ENCODE measurements at places on chromosomes 2 and 18.

DNA sequence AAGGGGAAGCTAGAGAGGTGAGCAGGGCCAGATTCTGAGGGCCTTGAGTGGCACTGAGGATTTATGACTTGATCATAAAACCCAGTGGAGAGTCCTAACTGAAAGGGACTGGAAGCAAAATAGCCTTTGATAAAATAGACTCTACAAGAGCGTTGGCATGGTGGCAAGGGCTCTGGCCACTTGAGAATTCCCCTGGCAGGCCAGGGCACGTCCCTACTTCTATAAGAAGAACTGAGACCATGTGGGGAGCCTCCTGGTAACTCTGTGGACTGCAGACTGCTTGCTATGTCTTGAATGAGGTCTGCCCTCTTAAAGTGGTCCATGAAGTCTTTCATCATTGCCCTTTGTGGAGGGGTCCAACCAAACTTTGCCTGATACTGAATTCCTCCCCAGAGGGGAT is 324.8 kb downstream of the ALK start:
- no peak for DNase-seq

DNA sequence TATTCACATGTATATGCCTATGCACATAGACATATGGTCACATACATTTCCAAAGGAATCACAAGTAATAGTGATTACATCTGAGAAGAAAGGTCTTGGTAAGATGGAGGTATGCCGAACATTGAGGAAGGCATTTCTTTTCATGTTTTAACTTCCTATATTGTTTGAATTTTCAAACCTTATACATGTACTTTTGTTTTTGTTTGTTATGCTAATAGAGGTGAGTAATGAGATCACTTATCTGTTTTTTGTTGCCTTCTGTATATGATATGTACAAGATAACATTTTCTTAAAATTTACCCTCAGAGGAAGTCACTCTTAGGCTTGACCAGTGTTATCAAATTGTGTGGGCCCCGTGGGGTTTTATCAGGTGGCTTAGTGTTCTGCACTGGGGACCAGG is 166.5 kb upstream of the OTX1 start:
- DNase-seq = no peak

DNA sequence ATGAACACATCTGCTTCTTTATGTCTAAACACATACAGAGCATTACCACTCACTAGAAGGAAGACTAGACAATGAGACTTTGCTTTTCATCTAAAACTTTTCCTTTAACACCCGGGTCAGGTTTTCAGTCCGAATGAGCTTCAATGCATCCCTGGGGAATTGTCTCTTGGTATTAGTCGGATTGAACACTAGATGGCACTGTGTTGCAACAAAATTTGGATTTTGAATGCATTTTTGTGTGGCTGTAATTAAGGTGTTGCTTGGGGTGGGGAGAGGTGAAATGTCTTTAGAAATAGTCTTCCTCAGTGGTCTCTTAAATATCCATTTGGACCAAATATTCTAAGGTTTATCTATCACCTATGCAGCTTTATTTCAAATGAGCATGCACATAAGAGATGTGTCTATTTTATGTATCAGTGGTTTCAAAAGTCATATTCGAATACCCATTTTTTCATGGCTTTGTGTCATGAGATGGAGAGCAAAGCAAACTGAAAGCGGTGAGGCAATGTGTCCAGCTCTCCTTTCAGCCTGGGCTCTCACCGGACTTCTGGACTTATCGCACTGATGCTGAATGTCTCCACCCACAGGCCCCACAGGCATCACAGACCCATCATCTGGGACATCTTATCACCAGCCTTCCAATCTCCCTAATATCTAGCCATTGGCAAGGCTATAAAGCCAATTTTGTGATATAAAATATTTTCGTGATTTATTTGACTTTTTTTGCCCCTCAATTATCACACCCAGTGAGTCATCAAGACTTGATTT is 510.3 kb downstream of the RNF144A start:
- no peak for DNase-seq

DNA sequence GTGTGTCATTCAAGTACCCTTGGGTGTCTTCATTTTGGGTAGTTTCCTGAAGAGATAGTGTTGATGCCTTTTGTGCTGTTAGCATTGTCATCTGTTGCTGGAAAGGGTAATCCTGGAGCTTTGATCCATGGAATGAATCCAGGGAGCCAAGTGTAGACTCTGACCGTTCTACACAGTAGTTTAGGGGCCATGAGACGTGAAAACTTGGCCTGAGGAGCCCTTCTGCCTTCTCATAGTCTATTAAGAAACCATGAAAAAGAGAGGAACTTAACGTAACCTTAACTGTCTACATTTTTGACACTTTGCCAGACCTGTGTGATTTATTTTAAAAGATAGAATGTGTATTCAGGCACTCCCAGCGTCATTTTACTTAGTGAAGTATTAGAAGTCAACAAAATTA is 194.0 kb downstream of the BABAM2 start:
- no peak for DNase-seq

GRCh38 chr18:8801263-8801901 is 96.0 kb downstream of the MTCL1 start:
- DNase-seq = no peak

- no peak for DNase-seq
Measured at GRCh38 chr2:189171956-189172609, 7.5 kb downstream of the COL5A2 start.

- no peak for DNase-seq
Measured at GRCh38 chr2:159916511-159916910, 118.5 kb upstream of the CD302 start.

GRCh38 chr2:12434630-12435098 is 282.1 kb upstream of the TRIB2 start:
- no peak for DNase-seq

DNA sequence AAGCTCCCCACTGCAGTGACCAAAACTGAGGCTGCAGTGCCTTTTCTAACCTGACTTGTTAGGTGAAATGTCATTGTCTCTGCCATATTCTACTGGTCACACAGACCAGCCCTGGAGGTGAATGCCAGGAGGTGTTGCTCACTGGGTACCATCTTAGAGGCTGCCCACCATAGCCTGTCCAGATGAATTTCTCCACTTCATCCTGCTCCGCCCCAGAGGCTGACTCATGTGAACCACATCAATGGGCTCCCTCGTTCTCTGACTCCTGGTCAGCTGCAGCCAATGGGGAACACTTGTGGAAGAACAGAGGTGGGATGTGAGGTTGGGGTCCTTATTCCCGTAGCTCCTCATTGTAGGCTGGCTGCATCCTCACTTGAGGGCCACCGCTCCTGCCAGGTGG is 3.4 kb upstream of the NARS1 start:
- no peak for DNase-seq

DNA sequence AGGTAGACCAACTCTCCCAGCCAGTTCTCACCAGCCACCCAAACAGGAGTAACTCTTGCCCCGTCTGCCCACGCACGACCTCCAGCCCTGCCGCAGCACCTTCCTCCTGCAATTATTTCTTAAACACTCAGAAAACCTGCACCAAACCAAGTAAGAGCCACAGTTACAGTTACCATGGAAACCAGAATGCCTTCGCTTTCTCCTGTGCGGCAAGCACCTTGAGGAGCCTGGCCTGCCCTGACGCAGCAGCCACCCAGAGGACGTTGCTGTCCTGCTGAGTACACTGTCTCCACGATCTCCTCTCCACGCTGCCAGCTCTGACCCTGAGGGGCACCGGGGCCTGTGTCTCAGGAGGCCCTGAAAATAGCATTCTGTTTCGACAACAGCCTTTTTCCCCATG is 94.3 kb upstream of the SMIM21 start:
- no peak for DNase-seq

DNA sequence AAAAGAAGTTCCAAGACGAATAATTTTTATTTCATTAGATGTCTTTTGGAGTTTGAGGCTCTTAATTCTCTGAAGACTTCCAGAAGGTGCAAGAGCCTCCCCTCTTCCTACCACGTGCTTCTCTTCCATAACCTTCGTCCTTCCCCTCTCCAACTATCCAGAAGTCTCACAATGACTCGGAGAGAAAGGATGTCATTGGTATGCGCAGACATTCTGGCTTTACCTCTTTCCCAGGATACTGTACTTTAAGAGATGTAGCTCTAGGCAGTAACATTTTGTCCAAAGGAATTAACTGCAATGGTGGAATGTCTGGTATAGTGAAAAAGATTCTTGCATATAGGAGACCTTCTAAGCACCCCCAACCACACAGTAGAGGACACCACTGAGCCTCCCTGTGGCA is 249.0 kb upstream of the OSR1 start:
- DNase-seq = no peak

DNA sequence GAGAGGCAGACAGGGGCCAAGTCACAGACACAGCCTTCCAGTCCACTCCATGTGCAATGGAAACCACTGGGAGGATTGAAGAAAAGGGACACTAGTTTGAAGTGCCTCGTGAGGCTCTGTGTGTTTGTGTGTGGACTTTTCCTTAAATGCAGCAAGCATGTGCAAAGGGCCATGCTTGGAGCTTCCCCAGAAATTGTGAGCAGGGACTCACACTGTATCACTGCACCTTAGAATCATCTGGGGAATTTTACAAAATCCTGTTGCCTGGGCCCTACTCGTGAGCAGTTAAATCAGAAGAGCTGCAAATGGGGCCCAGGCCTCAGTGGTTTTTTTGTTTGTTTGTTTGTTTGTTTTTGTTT is 137.8 kb downstream of the TRIM43 start:
- DNase-seq = no peak

GRCh38 chr18:28365411-28365831 is 188.5 kb upstream of the CDH2 start:
- DNase-seq = no peak

DNA sequence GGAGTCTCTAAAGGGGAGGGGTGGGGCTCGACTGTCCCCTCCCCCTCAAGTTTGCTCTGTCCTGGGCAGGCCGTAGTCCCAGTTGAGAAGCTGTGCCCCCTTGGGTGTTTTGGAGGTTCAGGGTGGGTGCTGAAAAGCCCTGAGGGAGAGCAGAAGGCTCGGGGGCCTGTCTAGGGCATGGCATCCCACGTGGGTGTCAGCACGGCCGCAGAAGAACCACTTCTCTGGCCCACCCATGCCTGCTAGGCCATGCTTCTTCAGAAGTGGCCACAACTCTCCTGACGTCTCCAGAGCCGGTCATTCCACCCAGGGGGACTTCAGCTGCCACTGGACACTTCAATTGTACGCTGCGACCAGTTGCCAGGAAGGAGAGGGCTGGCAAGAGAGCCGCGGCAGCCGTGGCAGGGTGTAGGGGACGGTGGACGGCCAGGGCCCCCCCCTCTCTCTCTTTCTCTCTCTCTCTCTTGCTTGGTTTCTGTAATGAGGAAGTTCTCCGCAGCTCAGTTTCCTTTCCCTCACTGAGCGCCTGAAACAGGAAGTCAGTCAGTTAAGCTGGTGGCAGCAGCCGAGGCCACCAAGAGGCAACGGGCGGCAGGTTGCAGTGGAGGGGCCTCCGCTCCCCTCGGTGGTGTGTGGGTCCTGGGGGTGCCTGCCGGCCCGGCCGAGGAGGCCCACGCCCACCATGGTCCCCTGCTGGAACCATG is at the start of gene INPP5D:
TSS of gene INPP5D (plus strand) at position 546 of the 704 bp plus-strand sequence. CDS start at position 683, 137 bp downstream.
- DNase-seq = peak; percentile 38

- DNase-seq = no peak
Measured at GRCh38 chr18:27666016-27666415, 480.9 kb upstream of the CHST9 start.

- DNase-seq = no peak
Measured at GRCh38 chr2:190481339-190481738, 53.2 kb downstream of the NEMP2 start.

DNA sequence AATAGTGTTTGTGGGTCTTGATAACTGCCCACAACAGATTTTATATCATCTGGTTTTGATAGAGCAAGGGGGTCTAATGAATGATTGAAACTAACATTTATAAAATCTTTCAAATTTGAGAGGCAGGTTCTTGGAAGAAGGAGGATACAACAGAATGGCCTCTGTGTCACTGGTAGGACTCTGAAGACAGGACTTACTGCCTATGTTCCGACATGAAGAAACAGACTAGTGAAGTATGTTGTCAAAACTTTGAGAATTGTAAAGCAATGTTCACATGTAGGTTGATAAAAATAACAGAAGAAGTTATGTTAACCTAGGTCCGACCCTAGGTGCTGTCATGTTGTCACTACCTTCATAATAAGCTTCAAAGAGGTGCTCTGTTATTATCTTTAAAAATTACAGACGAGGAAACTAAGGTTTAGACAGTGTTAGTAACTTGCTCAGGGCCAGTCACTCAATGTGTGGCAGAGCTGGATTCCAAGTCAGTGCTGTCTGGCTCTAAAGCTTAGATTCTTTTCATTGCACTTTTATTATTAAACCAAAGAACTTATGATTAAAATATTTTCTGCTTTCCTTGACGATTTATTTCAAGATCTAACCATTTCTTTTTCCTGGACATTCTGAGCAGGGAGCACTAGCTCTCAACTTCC is 146.2 kb downstream of the RPIA start:
- no peak for DNase-seq

GRCh38 chr2:25431604-25432003 is 89.9 kb upstream of the DNMT3A start:
- no peak for DNase-seq

DNA sequence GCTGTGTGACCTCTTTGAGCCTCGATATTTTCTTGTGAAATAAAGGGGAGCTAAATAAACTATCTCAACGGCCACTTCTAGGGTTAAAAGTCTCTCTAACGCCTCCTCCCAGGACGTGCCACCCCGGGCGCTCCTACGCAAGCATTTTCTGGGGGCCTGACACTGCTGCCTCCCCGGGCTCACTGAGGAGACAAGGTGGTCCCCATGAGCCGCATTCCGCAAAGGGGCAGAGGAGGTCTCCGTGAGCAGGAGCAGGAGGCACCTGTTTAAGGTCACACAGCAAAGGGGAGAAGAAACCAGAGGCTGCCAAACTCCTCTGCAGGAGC is 913 bp upstream of the WNT10A start:
- DNase-seq = no peak

DNA sequence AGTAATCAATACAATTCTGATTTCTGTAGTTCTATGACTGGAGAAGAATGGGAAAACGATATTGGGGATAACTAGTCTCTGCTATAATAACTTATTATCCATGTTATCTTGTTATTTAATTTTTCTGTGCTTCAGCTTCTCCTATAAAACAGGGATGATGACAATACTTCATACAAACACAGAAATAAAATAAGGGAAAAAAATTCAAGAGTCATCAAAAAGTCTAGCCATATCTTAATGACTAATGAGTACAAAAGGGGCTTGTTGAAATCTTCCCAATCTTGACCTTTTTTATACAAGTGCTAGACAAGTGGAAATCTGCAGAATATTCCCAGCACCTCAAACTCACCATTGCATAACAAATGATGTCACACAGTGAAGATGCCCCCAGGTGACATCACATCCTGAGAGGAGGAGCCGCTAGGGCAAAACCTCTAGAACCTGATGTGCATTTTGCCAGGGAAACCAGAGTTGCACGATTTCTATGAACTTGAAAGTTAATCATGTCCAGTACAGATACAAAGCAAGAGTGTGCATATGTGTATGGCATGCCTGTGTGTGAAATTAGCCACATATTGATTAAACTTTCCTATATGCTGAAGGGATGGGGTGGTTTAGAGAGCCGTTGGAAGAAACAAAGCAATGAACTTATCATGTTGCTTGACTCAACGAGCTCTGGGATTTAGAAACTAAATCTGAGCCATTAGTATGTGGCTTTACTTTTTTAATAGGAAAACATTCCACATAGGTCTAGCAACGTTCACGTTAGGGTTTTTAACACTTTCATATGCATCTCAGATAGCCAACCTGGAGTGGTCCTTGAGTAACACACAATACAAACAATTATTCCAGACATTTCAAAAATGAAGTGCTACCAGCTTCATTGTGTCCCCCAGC is 278.9 kb downstream of the SLC4A3 start:
- DNase-seq = no peak

GRCh38 chr2:56589835-56590234 is 406.0 kb downstream of the CCDC85A start:
- no peak for DNase-seq

- DNase-seq = no peak
Measured at GRCh38 chr2:129796801-129797488, 182.5 kb upstream of the RAB6C start.

All from stimulated activated CD8-positive, alpha-beta memory T cell treated with anti-CD3 and anti-CD28 coated beads, Interleukin-4, amount 100 ng/mL, for 4 hours (primary cell).